ENCODE measurements at places on chromosomes 1 and 21. TPM values are rescaled to one million over a fixed set of nuclear protein-coding genes. Genes with fewer than 3 reads are reported as not detected.

GRCh38 chr1:201016943-201017827, 6.3 kb downstream of the KIF21B start:
- peak; percentile 41 for DNase-seq

DNA sequence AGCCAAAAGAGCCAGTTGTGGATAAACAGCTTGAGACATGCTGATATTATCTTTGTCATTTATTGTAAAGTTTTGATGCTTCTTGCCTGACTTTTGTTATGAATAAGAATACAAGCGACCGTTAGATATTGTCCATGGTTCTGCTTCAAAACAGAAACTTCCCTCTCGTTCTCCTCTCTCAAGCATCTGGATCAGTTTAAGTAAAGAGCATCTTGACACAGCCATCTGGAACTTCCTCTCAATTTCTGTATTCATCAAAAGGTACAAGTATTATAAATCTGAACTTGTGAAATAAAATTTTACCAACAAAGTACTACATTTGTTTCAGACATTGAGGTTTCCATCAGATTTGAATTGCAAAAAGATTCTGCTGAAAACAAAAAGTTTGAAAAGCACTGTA, 36.4 kb upstream of the CLDN14 start:
- no peak for DNase-seq

GRCh38 chr1:117852853-117853553, 76.4 kb downstream of the GDAP2 start:
- no peak for DNase-seq

DNA sequence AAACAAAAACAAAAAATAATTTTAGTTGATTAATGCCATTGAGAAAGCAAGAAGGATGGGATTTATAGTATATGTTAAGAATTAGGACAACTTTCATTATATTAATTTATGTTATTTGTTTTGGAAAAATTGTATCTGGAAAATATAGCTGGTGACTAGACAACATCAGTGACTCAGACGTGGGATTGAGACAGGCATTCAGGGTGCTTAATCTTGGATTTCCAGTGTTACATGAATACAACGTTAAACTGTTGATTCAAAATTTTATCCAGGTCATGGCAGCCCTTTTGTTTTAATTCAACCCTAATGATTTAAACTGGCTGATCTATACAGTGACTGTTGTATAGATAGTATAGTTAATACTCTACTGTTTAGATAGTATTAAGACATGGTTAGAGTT, 827.1 kb upstream of the B3GALT2 start:
- no peak for DNase-seq

DNA sequence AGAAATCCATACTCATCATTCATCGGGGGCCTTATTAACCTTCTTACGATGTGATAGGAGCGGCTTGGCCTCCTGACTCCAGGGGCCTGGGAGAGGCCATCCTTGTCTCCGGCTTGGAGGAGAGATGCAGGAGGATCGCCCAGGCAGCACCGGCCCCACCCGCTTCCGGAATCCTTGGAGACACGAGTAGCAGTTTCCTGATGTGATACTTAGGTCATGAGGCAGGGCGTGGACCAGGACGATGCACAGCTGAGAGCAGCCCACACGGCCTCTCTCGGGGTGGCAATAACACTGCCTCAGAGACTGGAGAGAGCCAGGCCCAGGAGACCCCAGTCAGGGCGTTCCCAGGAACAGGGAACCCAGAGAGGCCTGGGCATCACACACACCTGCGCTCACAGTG, 163.6 kb upstream of the ARHGEF16 start:
- DNase-seq: no peak

GBP5 gene
- total RNA-seq: 0.88 TPM

CCDC185 gene
- total RNA-seq: not detected

KRTAP19-1 gene
- not detected for total RNA-seq

IGSF3 gene
- total RNA-seq: 13.6 TPM
